Pericardium fibroblast (primary cell): ENCODE measurements at places on chromosomes 6 and 20. TPM values are rescaled to one million over a fixed set of nuclear protein-coding genes. Genes with fewer than 3 reads are reported as not detected.

The FITM2 gene
- 5.6 and 8.8 TPM in 2 replicates for total RNA-seq

The SLC35D3 gene
- total RNA-seq = not detected in 2 replicates

The ZBTB46 gene
- total RNA-seq = 3.4 and 6.4 TPM in 2 replicates

The RRAGD gene
- total RNA-seq = 0.17 and 1.5 TPM in 2 replicates

The MEP1A gene
- total RNA-seq = not detected in 2 replicates

The WFDC10A gene
- not detected in 2 replicates for total RNA-seq

The SUMO4 gene
- 3.2 TPM in 1 of 2 replicates, not detected in the other for total RNA-seq

The XRN2 gene
- 53.4 and 57.5 TPM in 2 replicates for total RNA-seq

The ZNF322 gene
- total RNA-seq = 8.4 and 11.8 TPM in 2 replicates

The SLC22A2 gene
- total RNA-seq = not detected in 2 replicates

The BCAS1 gene
- 0.17 TPM in 1 of 2 replicates, not detected in the other for total RNA-seq

The CENPQ gene
- total RNA-seq = 4.0 and 5.1 TPM in 2 replicates

The RAET1L gene
- not detected in 2 replicates for total RNA-seq

The PSORS1C2 gene
- total RNA-seq = not detected in 2 replicates

The GUCA1A gene
- not detected in 2 replicates for total RNA-seq

The SLC22A3 gene
- 7.4 and 10.3 TPM in 2 replicates for total RNA-seq

The HTR1E gene
- total RNA-seq = not detected in 2 replicates

The L3MBTL1 gene
- total RNA-seq = 1.2 and 2.4 TPM in 2 replicates

The CTAGE9 gene
- not detected in 2 replicates for total RNA-seq

The PTP4A1 gene
- 9.9 and 10.1 TPM in 2 replicates for total RNA-seq

The BPIFB6 gene
- total RNA-seq = not detected in 2 replicates

The TMEM74B gene
- total RNA-seq = not detected in 2 replicates

The GJA10 gene
- total RNA-seq = not detected in 2 replicates

The ELOVL4 gene
- 6.7 and 7.7 TPM in 2 replicates for total RNA-seq

The TFAP2B gene
- not detected in 2 replicates for total RNA-seq

The RAB44 gene
- not detected in 2 replicates for total RNA-seq

The PDE7B gene
- total RNA-seq = 7.5 and 7.7 TPM in 2 replicates

The TXLNB gene
- 0.23 and 0.51 TPM in 2 replicates for total RNA-seq

The SH3BGRL2 gene
- total RNA-seq = 2.6 and 3.8 TPM in 2 replicates

The ROS1 gene
- total RNA-seq = 0.23 and 0.34 TPM in 2 replicates

The GHRH gene
- total RNA-seq = not detected in 2 replicates
